ENCODE measurements at places on chromosomes 4 and X.

- no peak for DNase-seq
Measured at GRCh38 chr4:152028131-152028530, 267.3 kb upstream of the GATB start.

DNA sequence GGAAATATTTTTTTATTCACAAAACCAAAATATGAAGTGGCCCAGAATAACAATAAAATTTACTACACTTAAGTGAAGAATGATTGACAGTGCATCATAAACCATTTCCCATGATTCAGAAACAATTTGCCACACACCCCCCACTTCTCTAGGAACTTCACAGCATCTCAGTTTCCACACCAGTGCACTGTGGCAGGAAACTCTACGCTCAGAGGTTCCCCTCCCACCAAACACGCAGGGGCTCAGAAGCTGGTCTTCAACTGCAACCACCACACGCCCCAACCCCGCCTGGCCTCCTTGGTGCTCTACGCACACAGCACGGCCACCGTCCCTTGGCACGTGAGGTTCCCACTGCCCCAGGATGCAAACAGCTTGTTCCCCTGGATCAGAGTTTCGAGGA is 63.7 kb downstream of the ZFYVE28 start:
- DNase-seq, result no peak

- DNase-seq, result no peak
Measured at GRCh38 chr4:176163041-176163440, 32.3 kb downstream of the SPATA4 start.

GRCh38 chrX:69543572-69543971 is 39.4 kb downstream of the NALF2 start:
- no peak for DNase-seq

- no peak for DNase-seq
Measured at GRCh38 chrX:153768311-153769157, 4.5 kb downstream of the PLXNB3 start.

- DNase-seq, result no peak
Measured at GRCh38 chr4:104826171-104826570, 320.5 kb upstream of the TET2 start.

DNA sequence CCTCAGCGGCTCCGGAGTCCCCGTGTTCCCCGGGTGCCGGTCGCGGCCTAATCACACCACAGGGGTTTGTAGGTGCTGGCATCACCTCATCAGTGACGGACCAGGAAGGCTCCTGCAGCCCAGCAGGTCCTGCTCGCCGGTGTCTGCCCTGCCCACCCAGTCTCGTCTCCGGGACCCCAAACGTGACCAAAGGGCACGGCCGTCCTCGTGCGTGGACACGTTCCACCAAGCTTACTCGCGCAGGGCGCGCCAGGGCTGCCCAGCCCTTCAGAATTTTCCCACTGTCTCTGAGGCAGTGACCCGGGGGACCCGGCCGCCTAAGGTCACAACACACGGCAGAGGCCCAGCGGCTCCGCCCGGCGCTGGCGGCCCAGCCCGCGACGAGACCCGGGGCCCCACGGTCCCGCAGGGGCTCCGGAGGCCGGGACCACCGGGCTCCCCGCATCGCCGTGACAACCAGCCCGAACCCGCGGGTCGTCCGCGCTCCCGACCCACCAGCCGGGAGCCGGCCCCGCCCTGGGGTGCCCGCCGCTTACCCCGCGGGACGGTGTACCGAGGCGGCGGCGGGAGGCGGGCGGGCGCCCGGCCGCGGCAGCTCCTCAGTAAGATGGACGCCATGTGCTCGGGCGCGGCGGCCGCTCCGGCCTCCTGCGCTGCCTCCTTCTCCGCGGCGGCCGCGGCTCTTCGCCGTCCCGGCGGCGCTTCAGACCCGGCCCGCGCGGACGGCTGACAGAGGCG is 454 bp downstream of the LETM1 start:
- DNase-seq, result peak; percentile 46

GRCh38 chr4:4607336-4608213 is 65.7 kb upstream of the STX18 start:
- no peak for DNase-seq

GRCh38 chrX:12979026-12979607 is 4.2 kb downstream of the TMSB4X start:
- no peak for DNase-seq

GRCh38 chr4:74283614-74284013 is 24.7 kb upstream of the EPGN start:
- DNase-seq, result no peak

Measured in femur (tissue), 1 donor.